ENCODE measurements at places on chromosomes 4 and X.

- no peak for DNase-seq
Measured at GRCh38 chrX:70219938-70220764, 14.3 kb upstream of the AWAT1 start.

DNA sequence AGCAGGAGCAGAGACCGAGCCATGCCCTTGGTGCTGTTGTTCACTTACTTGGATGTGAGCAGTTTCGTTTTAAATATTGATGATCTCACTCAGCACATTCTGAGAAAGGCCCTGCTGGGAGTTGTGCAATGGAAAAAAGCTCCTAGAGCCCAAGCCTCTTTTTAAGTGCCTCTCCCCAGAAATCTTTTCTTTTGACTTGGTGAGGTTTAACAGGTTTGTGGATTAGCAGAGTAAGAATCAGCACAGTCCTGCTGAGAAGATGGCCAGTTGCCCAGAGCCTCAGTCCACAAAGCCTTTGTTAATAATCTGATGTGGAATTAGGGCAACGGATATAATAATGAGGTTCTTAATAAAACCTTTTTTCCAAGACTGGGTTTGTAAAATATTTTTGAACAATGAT, 157.5 kb upstream of the ATP6AP2 start:
- no peak for DNase-seq

DNA sequence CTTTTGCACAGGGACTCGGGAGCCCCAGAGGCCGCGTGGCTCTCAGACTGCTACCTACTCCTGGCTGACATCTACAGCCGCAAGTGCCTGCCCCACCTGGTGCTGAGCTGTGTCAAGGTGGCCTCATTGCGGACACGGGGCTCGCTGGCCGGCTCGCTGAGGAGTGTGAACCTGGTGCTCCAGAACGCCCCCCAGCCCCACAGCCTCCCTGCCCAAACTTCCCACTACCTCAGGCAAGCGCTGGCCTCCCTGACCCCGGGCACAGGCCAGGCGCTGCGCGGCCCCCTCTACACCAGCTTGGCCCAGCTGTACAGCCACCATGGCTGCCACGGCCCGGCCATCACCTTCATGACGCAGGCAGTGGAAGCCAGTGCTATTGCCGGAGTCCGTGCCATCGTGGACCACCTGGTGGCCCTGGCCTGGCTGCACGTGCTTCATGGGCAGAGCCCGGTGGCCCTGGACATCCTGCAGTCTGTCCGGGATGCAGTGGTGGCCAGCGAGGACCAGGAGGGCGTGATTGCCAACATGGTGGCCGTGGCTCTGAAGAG, 28.8 kb downstream of the SH3TC1 start:
- no peak for DNase-seq

GRCh38 chr4:153469031-153469430, 2.9 kb downstream of the TMEM131L start:
- no peak for DNase-seq

DNA sequence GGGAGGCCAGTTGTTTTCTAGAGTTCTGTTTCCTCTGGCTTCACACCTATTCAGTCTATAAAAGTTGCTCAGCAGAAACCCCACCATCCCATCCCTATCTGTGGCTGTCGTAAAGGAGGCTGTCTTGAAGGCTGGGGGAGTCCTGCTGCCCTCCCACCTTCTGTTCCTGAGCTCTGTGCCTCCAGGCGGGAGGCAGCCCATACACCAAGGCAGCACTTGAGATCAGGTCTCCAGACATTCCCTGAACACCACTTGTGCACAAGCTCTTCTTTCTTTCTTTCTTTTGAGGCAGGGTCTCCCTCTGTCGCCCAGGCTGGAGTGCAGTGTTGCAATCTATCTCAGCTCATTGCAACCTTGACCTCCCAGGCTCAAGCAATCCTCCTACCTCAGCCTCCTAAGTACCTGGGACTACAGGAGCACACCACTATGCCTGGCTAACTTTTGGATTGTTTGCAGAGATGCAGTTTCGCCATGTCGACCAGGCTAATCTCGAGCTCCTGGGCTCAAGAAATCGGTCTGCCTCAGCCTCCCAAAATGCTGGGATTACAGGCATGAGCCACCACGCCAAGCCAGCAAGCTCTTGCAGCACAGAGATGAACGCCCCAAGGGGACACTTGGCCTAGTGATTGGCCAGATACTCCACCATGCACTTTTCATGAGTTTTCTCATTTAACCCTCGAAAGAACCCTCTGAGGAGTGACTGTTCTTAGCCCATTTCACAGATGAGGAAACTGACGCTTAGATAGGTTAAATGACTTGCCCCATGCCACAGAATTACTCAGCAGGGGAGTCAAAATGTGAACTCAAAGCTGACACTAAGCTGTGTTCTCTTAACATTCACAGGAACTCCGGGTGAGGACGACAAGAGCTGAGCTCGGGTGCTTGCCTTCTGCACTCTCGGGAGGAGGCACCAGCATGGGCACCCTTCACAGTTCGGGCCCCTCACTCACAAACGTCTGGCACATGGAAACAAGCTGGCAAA, 55.8 kb upstream of the ENPP6 start:
- no peak for DNase-seq

DNA sequence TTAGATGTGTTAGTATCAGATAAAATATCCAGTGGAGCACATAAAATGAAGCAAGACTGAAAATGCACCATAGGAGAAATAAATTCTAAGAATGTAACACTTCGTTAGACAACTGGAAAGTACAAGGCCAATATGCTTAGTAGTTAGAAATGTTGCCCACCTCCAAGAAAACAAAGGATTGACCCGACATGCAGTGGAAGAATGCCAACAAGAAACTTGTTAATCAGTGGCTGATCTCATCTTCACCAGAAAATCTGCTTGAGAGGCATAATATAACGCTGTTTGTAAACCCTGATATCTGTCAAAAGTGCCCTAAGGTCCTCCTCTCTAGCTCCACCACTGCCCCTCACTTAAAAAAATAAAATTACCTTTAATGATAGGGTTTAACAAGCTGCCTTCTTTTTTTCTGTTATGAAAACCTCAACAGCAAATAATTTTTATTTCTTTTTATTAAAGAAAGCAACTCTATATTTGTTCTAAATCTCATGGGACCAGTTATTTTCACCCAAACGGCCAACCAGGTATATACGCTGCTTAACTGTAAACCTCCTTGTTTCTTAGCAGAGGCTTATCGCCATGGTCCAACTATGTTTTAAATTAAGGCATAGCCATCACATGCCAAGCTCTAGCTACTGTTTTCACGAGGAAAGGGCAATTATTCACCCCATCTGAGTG, 1.8 kb downstream of the RASGEF1B start:
- no peak for DNase-seq

DNA sequence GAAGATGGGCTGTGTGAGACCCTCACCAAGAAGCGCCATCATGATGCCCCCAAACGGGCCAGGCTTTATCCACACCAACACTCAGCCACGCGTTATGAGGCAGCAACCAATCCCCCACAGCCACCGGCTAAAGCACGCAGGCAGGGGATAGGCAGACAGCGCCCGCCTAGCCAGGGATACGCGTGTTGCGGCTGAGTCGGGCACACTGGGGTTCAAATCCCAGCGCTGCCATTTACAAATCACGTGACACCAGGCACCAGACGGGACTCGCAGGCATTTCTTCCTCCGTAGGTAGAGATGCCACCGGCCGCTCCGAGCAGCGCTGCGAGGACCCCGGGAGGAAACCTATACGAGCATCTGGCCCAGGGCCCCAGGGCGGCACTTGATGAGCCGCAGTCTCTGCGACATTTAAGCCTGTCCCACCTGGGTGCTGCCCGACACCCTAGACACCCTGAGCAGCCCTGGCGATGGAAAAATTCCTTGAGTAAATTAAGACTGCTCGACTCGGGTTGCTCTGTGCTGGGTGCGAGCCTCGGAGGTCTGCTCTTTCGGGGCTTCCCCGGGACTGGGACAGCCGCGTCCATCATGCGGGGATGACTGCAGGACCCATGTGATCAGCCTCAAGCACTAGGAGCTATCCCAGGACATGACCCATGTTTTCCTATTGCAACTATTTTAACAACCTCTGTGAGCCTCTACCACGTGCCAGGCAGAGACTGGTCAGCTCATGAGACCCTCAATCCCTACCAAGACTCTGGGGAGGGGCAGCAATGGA, 6.3 kb downstream of the ABLIM2 start:
- no peak for DNase-seq

DNA sequence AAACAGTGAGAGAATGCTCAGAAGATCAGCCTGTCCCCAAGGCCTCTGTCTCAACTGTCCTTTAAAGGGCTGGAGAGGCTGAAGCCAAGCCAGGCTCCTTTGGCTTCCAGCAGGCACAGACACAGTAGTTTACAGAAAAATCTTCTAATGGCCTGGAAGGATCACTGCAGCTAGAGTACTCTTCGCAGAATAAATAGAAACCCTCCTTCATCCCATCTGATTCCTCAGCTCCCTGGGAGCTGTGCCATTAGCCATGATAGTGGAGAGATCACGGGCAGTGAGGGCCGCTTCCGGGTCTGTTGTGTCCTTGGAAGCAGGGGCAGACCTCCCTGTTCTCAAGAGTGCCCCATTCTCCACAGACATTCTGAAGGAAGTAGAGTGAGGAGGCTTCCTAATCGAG, 63.1 kb downstream of the CCNI start:
- no peak for DNase-seq

DNA sequence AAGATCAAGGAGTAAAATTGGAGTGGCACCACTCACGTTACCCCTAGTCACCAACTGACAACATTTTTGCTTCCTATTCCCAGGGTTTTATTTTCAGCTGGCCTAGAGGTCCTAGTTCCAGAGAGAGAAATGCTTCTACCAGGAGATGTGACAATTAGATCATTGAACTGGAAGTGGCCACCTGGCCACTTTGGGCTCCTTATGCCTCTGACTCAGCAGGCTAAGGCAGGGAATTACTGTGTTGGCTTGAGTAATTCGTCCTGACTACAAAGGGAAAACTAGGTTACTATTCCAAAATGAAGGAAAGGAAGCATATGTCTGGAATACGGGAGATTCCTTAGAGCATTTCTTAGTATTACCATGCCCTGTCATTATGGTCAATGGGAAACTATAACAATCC, 831.6 kb upstream of the NDST4 start:
- DNase-seq: no peak

GRCh38 chr4:15515106-15515505, 45.4 kb downstream of the CC2D2A start:
- DNase-seq: no peak

- DNase-seq: no peak
Measured at GRCh38 chr4:139816856-139817255, 151.2 kb downstream of the MGST2 start.

GRCh38 chr4:2393353-2394270, 24.8 kb downstream of the ZFYVE28 start:
- no peak for DNase-seq

- DNase-seq: no peak
Measured at GRCh38 chr4:67973608-67974007, 10.3 kb upstream of the TMPRSS11A start.

GRCh38 chrX:147899379-147900114, 12.2 kb upstream of the FMR1 start:
- DNase-seq: no peak

DNA sequence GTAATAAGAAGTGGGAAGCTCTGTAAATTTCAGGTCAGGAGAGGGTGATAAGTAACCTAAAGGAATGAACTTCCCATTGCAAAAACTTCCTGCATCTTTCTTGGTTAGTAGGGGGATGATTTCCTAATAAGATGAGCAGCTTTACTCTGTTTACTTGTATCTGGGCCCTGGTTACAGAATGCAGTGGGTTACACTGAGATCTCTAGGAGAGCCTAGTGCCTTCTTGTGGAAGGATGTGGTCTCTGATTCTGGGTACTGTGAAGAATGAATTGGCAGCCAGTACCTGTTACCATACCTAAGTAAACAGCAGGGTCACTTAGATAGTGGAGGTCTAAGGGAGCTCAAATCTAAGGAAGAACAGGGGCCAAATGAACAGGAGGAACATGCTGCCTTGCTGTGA, 320.6 kb downstream of the ARHGAP10 start:
- DNase-seq: no peak

- no peak for DNase-seq
Measured at GRCh38 chrX:132833373-132833772, 125.1 kb downstream of the HS6ST2 start.

DNA sequence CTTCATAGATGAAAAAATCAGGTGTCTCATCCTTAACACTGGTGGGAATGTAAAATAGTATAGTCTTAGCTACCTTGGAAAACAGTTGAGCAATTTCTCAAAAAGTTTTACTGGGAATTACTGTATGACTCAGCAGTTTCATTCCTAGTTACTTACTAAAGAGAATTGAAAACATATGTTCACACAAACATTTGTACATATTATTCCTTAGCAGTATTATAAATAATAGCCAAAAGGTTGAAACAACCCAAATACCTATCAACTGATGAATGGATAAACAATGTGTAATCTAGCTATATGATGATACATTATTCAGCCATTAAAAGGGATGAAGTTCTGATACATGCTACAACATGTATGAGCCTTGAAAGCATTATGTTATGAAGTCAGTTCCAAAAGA, 41.7 kb downstream of the RBM46 start:
- no peak for DNase-seq

DNA sequence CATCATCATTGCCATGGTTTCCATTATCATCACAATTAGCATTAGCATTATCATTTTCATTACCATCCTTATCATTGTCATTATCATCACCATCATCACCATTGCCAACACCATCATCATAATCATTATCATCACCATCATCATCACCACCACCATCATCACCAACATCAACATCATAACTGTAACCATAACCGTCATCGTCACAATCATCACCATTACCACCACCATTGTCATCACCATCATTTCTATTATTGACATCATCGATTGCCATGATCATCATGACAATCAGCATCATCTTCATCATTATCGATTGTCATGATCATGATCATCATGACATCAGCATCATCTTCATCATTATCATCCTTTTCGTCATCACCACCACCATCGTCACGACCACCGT, 88.9 kb upstream of the MSX1 start:
- DNase-seq: no peak

GRCh38 chr4:152408514-152409327, 127.2 kb downstream of the FBXW7 start:
- no peak for DNase-seq

- no peak for DNase-seq
Measured at GRCh38 chr4:81196126-81196650, 18.8 kb downstream of the PRKG2 start.
